Stimulated activated CD8-positive, alpha-beta memory T cell treated with anti-CD3 and anti-CD28 coated beads, Interleukin-15, amount 100 ng/mL, for 24 hours (primary cell): ENCODE measurements at places on chromosomes 6 and 20.

GRCh38 chr6:82645536-82646230 is 282.1 kb downstream of the TPBG start:
- DNase-seq, result no peak

DNA sequence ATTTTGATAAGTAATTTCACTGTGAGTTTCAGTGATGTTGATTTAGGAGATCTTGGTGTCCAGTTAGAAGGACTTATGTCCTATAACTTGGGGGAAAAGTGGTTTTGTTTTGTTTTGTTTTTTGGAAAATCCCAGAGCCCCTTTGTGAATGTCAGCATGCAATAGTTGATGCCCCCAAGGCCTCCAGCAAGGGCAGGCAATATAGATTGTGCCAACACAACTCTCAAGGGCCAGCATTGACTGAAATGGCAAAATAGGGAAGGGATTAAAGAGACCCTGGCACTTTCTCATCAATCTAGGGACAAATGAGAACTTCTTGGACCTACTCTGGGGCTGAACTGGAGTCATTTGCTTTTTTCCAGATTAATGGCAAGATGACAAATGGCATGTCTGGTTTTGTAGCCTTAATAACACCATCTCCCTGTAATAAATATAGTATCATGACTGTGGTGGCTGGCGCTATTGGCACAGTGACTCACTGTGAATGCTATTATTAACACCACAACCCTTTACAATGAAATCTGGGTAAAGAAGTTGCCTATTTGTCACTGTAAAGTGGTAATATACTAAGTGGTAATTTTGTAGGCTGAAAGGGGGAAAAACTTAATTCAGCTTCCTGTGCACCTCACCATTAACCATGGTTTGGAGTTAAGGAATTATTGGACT is 51.8 kb downstream of the ABRACL start:
- DNase-seq, result no peak

DNA sequence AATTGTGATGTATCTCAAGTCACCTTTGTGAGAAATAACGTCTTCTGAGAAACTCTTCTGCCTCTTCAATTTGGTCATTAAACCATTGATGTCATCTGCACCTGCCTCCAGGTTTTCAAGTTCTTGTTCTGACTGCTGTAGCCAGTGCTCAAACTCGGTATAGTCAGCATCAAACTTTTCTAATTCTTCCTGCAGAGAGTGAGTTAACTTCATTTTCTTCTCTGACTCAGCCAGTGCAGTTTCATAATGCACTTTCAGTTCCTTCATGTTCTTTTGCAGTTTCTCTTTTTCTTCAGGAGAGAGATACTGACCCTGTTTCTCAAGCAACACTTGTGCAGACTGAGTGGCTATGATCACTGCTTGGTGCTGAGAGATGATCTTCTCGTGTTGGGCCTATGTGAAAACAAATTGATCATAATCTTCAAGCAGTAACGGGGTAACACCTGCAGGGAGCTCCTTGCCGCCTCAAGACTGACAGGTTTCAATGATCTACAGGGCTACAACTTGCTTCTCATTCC is 48.8 kb downstream of the DST start:
- no peak for DNase-seq

DNA sequence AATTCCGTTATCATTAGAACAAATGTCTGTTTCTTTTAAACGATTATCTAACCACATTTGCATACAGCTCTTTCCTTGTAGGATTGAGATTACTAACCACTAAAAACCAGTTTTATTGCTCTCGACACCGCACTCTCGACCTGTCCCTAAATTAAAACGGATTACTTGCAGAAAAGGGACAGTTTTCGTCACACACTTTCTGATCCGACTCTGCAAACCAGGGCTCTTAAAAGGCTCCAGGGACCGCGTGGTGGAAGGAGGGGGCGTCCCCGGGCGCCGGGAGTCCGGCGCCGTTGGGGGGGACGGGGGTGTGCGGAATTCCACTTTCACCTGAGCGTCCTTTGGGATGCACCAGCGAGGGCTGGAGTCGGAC is 731 bp downstream of the MAK start:
- no peak for DNase-seq

DNA sequence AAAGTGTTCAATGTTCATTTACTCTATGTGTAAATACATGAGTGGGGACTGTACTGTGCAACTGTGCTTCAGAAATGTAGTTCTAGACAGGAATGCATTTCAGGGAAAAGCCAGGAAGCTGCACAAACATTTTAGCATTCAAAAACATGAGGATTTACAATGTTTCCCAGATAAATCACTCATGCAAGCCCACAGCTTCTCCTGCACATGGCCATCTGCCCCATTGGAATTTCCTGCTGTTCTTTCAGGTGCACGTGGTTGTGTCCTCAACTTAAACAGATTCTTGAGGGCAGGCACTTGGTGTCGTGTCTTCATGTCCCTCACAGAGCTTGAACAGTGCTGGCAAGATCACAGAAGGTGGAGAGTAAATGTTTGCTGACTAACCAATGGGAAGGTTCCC is 101.5 kb downstream of the UNC5CL start:
- no peak for DNase-seq

DNA sequence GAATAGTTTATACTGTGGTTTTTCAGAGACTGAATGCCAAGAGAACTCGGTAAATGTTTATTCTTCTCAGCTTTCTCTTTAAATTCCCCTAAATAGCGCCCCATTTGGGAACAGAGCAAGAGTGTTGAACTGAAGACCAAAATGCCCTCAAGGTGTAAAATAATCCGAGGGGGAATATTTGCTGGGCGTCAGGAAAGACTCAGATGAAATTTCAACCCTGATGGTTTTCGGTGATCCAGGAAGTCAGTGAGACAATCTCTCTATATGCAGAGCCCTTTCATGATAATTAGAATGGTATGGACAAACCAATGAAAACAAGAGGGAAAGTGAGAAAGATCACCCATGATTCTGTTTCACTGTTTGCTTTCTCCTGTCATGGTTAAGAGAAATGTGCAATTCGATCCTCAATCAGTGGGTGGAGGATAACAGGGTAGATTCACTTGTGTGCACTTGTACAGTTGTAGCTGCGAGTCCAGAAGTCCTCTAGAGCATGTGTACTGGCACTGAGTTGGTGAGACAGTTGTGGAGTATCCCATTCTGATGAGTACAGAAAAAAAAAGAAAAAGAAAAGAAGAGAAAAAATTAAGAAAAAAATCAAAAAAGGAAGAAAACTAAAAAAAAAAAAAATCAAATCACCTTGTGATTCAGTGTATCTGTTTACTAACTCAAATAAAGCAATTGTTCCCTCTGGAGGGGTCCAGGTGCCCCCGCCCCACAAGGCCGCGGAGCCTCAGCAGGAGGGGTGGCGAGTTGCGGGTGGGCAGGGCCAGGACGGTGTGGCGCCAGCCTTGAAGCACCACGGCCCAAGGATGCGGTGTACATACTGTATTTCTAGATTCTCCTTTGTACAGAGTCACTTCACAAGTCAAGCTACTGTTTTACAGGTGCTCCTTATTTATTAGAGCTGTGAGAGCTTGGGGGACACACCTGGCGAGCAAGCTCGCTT is 164.9 kb downstream of the SCML4 start:
- no peak for DNase-seq

DNA sequence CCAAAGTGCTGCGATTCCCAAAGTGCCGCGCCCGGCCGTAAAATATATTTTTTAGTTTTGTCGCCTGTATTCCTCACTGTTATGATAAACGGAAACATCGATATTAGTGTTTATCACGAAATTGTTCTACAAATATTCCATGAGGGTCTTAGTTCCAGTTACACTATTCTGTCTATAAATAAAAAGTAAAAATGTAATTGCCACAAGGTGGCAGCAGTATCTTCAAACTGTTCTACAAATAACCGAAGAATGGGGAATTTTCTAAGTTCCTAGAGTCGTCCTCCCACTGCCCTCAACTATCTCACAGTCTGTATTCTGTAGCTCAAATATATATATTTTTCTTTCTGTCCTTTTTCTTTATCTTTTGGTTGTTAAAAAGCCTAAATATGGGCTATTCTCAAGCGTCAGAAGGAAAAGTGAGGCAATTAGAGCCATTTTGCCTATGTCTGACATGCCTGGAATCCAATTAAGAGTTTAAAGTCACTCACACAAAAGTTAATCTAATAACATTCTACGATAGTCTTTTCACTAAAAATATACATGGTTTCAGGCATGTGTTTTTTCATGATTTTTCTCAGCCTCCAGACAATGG is 14.2 kb upstream of the FAM162B start:
- no peak for DNase-seq

DNA sequence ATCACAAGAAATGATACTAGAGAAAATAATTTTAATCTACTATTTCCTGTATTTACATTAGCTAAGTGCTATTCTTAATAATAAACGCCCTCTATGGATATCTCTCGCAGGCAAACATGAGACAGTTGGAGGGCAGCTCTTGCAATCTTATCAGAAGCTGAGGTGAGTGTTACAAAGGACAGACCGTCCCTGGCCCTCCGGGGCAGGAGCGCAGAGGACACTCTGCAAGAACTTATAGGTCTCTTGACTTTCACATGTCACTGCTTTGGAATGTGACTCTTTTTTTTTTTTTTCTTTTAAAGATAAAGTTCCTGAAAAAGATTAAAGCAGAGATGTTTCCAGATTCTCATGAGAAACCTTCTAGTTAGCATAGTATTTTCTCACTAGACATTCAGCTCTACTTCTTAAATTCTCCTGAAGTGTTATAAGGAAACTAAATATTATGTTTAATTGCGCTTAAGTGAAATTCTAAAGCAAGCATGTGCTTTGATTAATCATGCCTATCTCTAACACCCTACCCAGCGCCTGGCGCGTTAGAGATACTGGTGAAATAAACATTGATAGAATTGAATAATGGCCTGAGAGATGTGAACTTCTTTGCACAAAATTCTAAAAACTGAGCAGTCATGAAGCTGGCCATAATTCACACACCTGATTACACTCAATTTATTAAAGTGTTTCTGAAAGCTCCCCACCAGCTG is 57.4 kb downstream of the SYTL3 start:
- DNase-seq, result no peak

- DNase-seq, result no peak
Measured at GRCh38 chr20:1883986-1884385, 11.2 kb upstream of the SIRPA start.

- no peak for DNase-seq
Measured at GRCh38 chr20:15081261-15081660, 743.8 kb upstream of the FLRT3 start.
